ENCODE measurements at places on chromosomes 2 and 18. TPM values are rescaled to one million over a fixed set of nuclear protein-coding genes. Genes with fewer than 3 reads are reported as not detected.
A peak's percentile ranks its signal among the peaks of the same experiment; 100 is the strongest.

GRCh38 chr2:38301340-38301968 is 75.6 kb downstream of the ATL2 start:
- no peak overlapping the region for H3K4me3 ChIP-seq
- no peaks in the 10 kb centered on the region for H3K27me3 ChIP-seq
- peak overlapping the region; percentile 15 for H3K27ac ChIP-seq
- no peak for DNase-seq
- peaks cover 52% of the 10 kb centered on the region for H3K36me3 ChIP-seq

DNA sequence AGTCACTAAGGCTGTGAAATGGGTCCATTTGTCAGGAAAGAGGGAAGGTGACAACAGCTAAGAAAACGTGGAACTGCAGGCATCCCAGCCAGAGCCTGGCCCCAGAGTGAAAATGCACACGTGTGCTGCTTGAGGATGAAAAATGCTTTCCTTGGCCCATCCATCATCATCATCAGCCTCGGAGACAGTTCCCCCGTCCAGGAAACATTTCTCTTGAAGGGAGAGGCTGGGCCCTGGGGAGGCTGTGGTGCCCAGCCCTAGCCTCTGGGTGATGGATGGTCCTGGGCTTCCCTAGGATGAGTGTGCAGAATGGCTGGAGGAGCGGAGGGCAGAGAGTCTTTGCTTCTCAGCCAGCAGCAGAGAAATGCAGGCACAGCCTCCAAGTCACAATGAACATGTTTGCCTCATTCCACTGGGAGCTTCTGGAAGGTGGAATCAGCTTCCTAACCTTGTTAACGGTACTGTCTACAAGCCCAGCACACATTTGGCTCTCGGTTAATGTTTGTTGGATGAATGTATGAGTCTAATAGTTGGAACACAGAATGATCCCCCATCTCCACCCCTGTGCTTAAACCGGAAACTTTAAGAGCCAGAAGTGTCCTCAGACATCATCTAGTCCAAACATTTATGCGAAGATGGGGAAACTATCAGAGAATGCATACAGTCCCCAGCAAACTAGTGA is 164.0 kb downstream of the RDH14 start:
- no peak overlapping the region for H3K4me3 ChIP-seq
- H3K4me1 ChIP-seq: peaks cover 10% of the 10 kb centered on the region
- DNase-seq: no peak
- no peak overlapping the region for H3K27ac ChIP-seq
- H3K36me3 ChIP-seq: no peaks in the 10 kb centered on the region
- H3K27me3 ChIP-seq: peaks cover 1% of the 10 kb centered on the region

Gene MC2R
- total RNA-seq: not detected

- no peaks in the 10 kb centered on the region for H3K27me3 ChIP-seq
- H3K27ac ChIP-seq: no peak overlapping the region
- H3K36me3 ChIP-seq: no peaks in the 10 kb centered on the region
These were observed 731.4 kb downstream of the TSN start for GRCh38 chr2:122486705-122487415.

- no peaks in the 10 kb centered on the region for H3K36me3 ChIP-seq
- peaks cover 32% of the 10 kb centered on the region for H3K4me1 ChIP-seq
- no peak overlapping the region for H3K4me3 ChIP-seq
- no peak for DNase-seq
These were observed 18.1 kb upstream of the ZNF407 start for GRCh38 chr18:74579496-74580065.

DNA sequence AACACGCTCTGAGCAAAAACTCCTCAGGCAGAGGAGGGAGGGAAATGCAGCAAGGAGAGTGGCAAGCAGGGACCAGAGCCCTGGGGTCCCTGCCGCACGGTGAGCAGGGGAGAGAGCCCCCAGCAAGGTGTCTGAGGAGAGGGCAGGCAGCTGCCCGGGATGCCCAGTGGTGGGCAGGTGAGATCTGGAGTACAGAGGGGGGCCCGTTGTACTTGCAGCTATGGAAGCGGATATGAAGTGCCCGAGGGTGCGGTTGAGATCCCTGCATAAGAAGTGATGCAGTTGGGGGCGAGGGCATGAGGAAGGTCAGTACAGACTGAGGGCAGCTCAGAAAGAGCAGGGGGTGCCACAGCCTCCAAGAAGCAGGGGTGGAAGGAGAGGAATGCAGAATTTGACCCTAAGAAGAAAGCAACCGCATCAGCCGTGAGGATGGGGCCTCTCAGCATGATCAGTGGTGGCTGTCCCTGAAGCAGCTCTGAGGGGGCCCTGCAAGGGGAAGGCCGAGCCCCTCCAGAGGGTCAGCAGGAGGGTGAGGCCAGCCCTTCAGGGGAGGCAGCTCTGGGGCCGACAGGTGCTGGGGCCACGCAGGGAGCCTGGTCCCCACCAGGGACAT is 29.4 kb downstream of the MTERF4 start:
- H3K27me3 ChIP-seq: peaks cover 3% of the 10 kb centered on the region
- H3K36me3 ChIP-seq: no peaks in the 10 kb centered on the region
- DNase-seq: no peak
- H3K27ac ChIP-seq: no peak overlapping the region
- no peak overlapping the region for H3K4me3 ChIP-seq

Gene SEMA4C
- 102 TPM for total RNA-seq

Gene CRYGC
- not detected for total RNA-seq

DNA sequence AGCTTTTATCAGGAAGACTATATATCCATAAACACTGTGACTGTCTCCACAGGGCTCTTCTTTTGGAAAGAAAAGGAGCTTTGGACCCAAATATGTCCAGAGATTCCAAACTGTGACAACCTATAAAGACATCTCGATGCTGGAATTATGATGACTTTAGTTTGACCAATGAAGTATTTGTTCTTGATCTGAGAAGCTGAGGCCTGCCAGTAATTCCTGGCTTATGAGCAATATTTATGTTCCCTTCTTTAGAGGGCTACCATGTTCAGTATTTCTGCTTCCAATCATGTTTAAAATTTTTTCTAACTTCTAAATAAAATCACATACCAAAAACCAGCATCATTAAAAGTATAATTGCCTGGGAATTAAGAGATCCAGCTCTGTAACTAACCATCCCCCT is 41.1 kb downstream of the FEZ2 start:
- H3K4me1 ChIP-seq: peaks cover 44% of the 10 kb centered on the region
- DNase-seq: no peak
- H3K4me3 ChIP-seq: no peak overlapping the region
- no peak overlapping the region for H3K27ac ChIP-seq

DNA sequence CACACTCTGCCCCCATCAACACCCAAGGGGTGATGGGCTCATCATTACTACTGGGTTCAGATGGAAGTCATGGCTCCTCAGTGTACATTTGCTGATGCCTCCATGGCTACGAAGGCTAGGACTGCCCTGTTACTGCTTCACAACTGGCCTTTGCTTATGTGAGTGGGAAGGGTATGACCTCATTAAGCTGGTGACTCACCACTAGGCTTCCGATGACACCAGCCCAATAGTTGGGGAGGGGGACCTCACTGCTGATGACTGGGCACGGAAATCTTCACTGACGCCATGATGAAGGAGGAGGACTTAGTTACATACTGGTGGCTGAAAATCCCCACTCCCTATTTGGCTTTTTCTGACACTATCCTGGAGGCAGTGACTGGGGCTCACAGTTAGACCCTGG is 263.2 kb downstream of the CMPK2 start:
- H3K27ac ChIP-seq: no peak overlapping the region
- no peaks in the 10 kb centered on the region for H3K4me1 ChIP-seq
- H3K4me3 ChIP-seq: no peak overlapping the region
- H3K27me3 ChIP-seq: no peaks in the 10 kb centered on the region
- H3K36me3 ChIP-seq: peaks cover 3% of the 10 kb centered on the region

- H3K4me1 ChIP-seq: peaks cover 5% of the 10 kb centered on the region
- H3K27ac ChIP-seq: no peak overlapping the region
- no peaks in the 10 kb centered on the region for H3K27me3 ChIP-seq
- peaks cover 40% of the 10 kb centered on the region for H3K36me3 ChIP-seq
- DNase-seq: no peak
These were observed 9.9 kb downstream of the MOB1A start for GRCh38 chr2:74168739-74169138.

Gene SP110
- total RNA-seq: 28.8 TPM

- H3K27ac ChIP-seq: no peak overlapping the region
- no peak overlapping the region for H3K4me3 ChIP-seq
- peaks cover 27% of the 10 kb centered on the region for H3K4me1 ChIP-seq
- no peak for DNase-seq
- no peaks in the 10 kb centered on the region for H3K36me3 ChIP-seq
- no peaks in the 10 kb centered on the region for H3K27me3 ChIP-seq
These were observed 571.5 kb downstream of the SLC4A3 start for GRCh38 chr2:220198896-220199295.

- H3K27me3 ChIP-seq: peaks cover 96% of the 10 kb centered on the region
- no peak within 1 kb of the TSS for H3K4me3 ChIP-seq
- H3K27ac ChIP-seq: no peak within 1 kb of the TSS
- DNase-seq: no peak
- no peaks in the 10 kb centered on the region for H3K36me3 ChIP-seq
- H3K4me1 ChIP-seq: peaks cover 9% of the 10 kb centered on the region
These were observed at the start of gene CRYBA2 for GRCh38 chr2:218993345-218994315. TSS of gene CRYBA2 (minus strand) at chr2:218993422. CDS start at chr2:218993176, 246 bp downstream.

Measured in mesothelial cell of epicardium (in vitro differentiated cells).